ENCODE measurements at places on chromosomes 7 and 10.
A peak's percentile ranks its signal among the peaks of the same experiment; 100 is the strongest.

- DNase-seq, result no peak
Observed at GRCh38 chr7:117480978-117481377, 1.2 kb downstream of the CFTR start.

GRCh38 chr7:47806701-47807103, 141.6 kb downstream of the PKD1L1 start:
- DNase-seq, result no peak

DNA sequence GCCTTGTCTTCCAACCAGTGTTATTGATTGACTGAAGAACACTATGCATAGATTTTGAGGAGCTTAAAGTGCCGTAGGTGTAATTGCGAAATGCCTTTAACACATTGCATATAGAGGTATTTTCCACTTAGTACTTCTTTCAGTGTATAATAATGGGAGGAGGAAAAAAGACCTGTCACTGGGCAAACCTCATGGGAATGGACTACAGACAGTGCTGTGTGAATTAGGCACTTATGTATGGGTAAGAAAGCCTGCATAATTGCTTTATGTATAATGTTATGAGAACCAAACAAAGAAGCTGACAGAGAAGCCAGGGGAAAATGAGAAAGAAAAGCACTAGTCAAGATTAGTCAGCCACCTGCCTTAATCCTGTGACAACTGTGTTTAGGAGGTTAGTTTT, 12.4 kb upstream of the SCRN1 start:
- peak; percentile 90 for DNase-seq

DNA sequence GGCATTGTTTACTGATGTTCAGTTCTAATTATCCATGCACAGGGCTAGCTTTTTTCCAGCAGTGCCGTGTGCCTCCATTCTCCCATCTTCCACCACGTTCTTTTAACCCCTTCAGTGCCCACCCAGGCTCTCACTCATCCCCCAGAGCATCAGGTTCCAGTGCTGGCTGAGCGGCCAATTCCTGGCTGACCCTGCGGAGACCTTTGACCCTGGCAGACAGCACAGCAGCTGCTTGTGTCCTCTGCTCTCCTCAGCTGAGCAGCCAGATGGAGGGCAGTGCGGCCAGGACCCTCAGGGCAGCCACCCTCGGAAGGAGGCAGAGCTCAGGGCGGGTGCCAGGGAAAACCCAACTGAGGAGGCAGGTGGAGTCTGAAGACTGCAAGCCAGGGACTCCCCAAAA, 48.4 kb downstream of the ZNF503 start:
- no peak for DNase-seq

- no peak for DNase-seq
Observed at GRCh38 chr10:95540514-95541052, 20.6 kb downstream of the SORBS1 start.

All from NCI-H1436 treated with DMSO at 0.1 percent for 48 hours (cell line).